ENCODE measurements at places on chromosomes 5 and 9. TPM values are rescaled to one million over a fixed set of nuclear protein-coding genes. Genes with fewer than 3 reads are reported as not detected.

- no peak for DNase-seq
Measured at GRCh38 chr9:29006628-29007027, 1433.3 kb upstream of the C9orf72 start.

- DNase-seq: no peak
Measured at GRCh38 chr9:115234094-115234493, 116.1 kb upstream of the TNC start.

- DNase-seq: no peak
Measured at GRCh38 chr9:104948277-104948676, 20.3 kb upstream of the ABCA1 start.

DNA sequence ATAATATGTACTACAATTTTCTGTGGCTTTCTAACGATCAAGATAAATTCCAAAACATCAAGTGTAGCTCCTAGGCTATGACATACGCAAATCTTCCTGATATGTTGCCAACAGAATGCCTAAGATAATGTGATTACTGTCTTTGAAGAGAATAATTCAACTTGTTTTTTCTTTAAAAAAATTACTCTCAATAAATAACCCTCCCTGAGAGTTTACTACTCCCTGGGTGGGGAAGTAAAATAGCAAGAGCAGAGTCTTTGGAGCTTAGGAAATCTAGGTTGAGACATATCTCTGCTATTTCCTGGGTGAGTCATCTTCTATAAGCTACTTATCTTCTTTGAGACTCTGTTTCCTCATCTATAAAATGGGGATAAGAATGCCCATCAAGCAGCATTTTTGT, 201.2 kb downstream of the ACTL7B start:
- no peak for DNase-seq

- no peak for DNase-seq
Measured at GRCh38 chr9:124137009-124137943, 120.5 kb upstream of the NEK6 start.

DNA sequence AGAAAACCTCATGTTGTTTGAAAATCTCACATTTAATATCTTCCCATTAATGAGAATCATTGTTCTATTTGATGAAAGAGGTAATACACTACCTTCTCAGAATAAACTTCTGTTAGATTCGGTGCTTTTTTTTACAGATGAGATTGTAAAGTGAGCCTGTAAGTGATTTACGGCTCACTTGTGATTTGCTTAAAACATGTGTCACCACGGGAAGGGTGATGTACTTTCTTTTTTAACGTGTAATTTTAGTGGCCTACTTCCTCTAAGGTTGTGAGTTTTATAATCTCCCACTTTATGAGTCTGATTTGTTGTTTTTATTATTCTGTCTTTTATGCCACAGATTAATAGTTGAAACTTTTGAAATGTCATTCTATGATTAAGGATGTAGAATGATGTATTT, 15.9 kb downstream of the ANXA1 start:
- DNase-seq: no peak

The SLC6A3 gene
- total RNA-seq: 0.04 TPM

The MELK gene
- total RNA-seq: 14.8 TPM

The ARHGEF37 gene
- total RNA-seq: 9.1 TPM

The MARCOL gene
- not detected for total RNA-seq

The BRD3 gene
- total RNA-seq: 83.7 TPM

The OLFM1 gene
- total RNA-seq: 2.0 TPM

The NPR2 gene
- total RNA-seq: 30.6 TPM

Measured in mesothelial cell of epicardium (in vitro differentiated cells).